GM13977 (cell line): ENCODE measurements at places on chromosomes 2 and 18.

- DNase-seq: no peak
Observed at GRCh38 chr2:200613692-200614091, 27.9 kb downstream of the AOX1 start.

DNA sequence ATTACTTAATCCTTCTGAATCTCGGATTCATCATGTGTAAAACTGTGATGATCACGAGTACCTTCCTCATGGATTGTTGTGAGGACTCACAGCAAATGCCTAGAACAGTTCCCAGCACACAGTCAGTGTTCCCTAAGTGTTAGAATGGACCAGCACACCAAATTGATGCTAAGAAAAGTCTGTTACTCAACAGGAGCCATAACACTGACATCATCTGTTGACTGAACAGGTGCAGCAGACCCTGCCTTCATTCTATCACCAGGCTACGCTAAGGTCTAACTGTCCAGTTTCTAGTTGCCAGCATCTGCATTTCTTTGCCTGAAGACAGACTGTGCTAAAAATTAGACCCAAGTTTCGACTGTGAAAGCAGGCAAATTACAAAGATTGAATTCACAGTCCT lies 18.6 kb downstream of the DTNB start:
- no peak for DNase-seq

DNA sequence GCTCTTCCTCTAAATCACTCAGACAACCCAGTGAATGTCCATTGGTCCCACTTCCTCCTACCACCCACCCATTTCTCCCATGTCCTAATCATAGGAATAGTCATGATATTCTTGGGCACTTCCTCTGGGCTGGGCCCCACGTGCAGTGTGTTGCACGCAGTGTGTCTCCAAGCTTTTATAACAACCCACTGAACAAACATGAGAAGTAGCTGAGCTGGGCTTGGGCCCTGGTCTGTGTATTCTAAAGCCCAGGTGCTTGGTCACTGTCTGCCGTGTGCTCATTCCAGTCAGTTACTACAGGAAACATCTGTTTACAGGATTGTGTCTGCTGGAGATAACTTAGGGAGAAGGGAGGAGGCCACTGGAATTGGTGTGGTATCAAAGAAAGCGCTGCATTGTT lies 64.2 kb upstream of the THOC1 start:
- no peak for DNase-seq

DNA sequence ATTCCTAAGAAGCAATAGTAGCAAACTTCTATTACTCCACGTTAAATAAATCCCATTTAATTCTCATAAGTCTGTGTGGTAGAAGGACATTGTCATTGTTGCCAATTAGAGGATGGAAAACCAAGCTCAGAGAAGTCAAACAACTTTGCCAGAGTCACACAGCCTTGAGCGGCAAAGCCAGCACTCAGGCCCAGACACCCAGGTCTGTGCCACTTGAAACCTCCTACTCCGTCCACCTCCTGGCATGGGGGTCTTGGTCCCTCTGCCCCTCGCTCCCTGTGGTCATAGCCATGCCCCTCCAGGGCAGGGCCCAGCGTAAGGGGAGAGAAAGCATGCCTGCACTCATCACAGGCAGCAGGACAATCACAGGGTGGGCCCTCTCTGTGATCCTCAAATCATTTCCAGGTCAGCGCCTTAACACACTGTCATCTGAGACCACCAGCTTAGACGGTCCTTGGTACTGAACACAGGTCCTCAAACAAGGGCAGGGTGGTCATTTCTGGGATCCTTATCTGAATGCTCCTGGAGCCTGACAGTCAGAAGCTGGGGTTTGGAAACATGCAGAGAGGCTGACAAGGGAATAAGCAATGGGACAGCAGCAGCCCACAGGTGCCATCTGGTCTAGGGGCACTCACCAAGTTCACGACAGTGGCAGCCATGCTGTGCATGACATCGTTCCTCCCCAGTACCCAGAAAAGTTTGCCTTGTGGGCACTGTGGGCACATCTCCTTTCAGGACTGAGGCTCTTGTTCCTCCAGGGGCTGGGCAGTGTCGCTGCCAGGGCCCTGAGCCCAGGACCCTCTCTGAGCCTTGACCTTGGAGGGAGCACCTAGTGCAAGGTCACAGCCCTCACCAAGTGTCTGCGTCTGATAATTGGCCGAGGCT lies 38.2 kb downstream of the FAM178B start:
- DNase-seq: no peak

DNA sequence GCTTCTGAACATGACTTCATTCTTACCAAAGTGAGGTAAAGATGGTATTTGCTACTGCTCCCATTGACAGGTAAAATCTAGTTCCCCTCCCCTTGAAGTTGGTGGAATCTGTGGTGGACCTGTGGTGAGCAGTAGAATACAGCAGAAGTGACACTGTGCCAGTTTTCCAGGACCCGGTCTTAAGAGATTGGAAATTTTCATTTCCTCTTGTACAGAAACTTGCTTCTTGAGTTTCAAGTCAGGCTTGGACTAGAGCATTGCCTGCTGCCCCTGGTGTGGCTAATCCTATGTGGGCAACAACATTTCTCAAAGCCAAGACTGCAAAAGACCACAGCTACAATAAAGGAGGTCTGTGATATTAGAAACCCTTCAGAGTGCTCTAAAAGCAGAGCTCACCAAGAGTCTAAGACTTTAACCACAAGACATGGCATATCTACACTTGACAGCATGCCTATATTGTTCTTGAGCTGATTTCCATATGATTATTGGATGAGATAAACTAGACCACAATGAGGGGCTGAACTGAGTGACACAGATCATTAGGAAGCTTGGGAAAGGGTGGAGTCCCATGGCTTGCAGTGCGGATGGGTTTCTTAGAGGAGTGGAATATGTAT lies 458.1 kb downstream of the BCL11A start:
- no peak for DNase-seq

DNA sequence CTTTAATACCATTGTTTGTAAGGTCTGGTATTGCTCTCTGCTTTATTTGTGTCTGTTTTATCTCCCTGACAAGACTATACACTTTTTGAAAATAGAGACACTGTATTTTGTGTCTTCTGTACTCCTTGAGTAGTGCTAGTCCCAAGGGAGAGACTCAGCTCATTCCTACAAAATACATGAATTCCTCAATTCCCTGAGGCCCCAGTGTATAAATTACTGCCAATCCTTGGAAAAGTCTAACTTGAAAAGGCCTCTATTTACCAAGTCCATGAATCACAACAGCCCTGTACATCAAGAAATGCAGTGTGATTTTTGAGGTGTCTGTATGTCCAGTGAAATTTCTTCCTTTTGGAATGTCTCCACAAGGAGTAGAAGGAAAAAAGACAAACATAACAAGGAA lies 34.9 kb upstream of the NEDD4L start:
- no peak for DNase-seq

DNA sequence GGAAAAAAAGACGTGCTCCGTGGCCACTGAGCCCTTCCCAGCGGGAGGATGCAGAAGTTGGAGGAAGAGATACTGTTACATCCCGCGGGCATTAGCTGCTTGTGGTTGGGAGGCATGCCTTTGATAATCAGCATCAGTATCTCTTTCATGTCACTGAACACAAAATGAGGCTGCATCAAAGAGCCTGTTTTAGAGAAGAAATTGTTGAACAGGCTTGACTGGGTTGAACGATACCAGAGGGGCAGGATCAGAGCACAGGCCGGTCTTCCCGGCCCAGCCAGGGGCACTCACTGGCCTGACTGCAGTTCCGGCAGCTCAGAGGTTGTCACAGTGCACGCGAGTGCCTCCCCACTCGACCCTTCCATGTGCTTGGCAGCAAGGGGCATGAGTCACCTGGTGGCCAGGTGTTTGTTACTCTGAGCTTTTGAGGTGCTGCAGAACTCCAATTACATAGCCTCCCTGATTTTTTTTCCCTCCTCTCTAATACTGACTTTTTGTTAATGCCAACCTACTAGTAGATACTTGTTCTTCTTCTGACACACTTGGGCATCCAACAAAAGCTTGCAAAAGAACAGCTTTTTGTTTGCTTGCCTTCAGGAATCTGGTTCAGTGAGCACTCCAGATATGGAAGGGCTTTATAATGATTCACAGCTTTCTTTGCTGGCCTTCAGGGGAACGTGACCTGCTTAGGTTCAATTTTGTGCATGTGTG lies 121.6 kb downstream of the VAPA start:
- no peak for DNase-seq

DNA sequence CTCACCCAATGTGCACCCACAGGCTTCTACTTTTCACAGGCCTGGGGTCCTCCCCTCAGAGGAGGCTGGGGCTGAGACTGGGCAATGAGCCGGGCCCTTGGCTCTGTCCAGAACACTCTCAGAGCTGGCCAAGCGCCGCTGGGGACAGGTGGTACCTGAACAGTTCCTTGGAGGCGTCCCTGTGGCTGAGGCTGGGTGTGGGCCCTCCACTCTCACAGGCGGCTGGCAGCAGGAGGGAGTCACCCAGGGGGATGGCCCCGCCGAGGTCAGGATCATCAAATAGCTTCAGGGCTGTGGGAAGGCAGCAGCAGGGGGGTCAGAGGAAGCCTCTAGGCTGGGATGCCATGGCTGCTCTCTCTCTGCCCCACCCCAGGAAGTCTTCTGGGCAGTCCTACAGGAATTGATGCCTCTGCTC lies 27.1 kb downstream of the HS1BP3 start:
- DNase-seq: no peak

DNA sequence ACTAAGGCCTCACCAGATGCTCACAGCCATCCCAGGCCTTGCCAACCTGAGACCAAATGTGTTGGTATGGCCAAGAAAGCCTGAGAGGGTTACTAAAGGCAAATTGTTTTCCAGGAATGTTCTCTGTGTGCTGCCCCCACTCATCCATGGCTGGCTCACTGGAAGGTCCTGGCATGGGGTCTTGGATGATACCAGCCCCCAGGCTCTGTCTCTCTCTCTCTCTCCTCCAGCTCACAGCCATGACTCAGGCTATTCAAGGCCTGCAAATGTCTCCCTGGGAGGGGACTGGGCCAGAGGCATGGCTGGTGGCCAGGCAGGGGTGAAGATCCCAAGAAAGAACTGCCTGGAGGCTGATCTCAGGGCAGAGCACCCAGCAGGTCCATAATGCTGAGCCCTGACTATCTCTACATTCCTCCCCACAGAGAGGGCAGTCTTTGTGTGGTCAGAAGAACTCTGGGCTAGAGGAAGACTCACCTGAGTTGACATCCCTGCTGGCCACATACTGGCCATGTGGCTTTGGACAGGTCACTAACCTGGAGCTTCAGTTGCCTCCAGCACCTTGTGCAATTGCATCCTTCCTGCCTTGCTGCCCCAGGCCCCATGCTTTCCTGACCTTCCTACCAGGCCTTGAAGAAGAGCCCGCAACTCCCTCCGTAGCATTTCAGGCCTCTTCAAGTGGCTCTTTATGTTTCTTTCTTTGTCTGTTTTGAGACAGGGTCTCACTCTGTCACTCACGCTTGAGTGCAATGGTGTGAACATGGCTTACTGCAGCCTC lies 150.4 kb downstream of the ZFP36L2 start:
- no peak for DNase-seq

DNA sequence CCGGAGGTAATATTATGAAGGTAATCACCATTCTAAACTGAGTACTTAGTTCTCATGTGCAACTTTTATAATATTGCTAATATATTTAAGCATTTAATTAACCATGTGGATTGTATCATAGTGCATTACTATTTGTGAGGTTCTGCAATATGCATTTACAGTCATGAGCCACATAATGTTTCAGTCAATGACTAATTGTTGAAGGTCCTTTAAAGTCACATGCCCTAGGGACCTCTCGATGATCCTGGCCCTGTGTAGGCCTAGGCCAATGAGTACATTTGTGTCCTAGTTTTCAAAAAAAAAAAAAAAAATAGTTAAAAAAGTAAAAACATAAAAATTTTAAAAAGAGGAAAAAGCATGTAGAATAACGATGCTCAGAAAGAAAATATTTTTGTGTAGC lies 298.0 kb downstream of the DSEL start:
- no peak for DNase-seq

DNA sequence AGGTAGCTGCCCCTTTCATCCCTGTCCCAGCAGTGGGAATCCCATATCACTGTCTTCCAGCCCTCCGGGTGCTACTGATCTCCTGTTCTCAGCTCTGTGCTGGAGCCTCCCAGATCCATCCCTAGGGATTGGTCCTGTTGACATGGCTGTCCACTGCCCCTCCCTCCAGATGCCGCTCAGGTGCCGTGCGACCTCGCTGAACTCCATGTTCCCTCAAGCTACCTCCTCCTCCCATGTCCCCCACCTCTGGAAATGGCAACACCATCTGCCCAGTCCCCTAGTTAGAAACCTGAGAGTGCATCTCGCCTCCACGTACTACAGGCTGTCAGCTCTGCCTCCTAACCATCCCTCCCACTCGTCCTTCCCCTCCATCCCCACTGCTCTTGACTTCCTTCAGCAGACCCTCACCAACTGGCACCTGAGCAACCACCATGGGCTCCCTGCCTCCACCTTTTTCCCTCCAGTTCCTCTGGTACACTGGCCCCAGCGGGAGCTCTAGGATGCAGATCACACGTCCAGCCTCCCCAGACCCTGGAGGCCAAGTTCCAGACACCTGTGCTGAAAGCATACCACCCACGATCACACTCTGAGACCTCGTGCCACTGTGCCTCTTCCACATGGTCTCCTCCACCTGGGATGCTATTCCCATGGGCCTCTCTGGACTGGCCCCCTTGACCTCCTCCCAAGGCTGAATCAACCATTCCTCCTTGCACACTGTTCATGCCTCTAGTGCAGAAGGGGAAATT lies 106.8 kb downstream of the KLHL29 start:
- no peak for DNase-seq

DNA sequence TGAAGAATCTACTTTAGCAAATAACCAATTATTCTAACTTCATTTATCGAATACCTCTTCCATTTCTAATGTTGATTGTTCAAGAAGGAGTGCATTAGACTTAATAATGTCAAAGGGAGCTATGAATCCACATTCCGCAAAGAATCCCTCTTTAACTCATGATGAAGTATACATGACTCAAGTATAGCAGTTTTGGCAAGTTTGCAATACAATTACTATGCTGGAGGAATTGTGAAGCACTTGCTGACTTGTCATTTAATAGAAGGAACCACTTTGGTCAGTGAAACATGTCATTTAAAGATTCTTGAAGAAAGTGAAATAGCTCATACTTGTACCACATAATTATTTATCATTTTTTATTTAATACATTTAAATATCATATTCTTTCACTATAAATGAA lies 125.1 kb downstream of the SLC39A10 start:
- DNase-seq: no peak

- no peak for DNase-seq
Observed at GRCh38 chr2:163884416-163884815, 148.6 kb upstream of the FIGN start.

- no peak for DNase-seq
Observed at GRCh38 chr18:75497576-75498235, 70.2 kb upstream of the SMIM21 start.
